ENCODE measurements at places on chromosomes 3 and 15. TPM values are rescaled to one million over a fixed set of nuclear protein-coding genes. Genes with fewer than 3 reads are reported as not detected.

The SORD gene
- total RNA-seq = 5.4 TPM

The CPNE4 gene
- total RNA-seq = 0.71 TPM

The GHRL gene
- 0.54 TPM for total RNA-seq

The NEDD4 gene
- total RNA-seq = 19.4 TPM

The SH2D7 gene
- not detected for total RNA-seq

The RTP3 gene
- total RNA-seq = not detected

The RTP1 gene
- total RNA-seq = not detected

The LHFPL4 gene
- 0.36 TPM for total RNA-seq

The NTRK3 gene
- total RNA-seq = 3.3 TPM

The IQCF5 gene
- total RNA-seq = not detected

The CACNA1D gene
- 5.4 TPM for total RNA-seq

The C3orf49 gene
- total RNA-seq = not detected

The CYP19A1 gene
- not detected for total RNA-seq

The PLA2G4E gene
- not detected for total RNA-seq

The AGBL1 gene
- not detected for total RNA-seq

The TRIM42 gene
- total RNA-seq = not detected

The FBXL2 gene
- 17.2 TPM for total RNA-seq

The CRTAP gene
- 245 TPM for total RNA-seq

The ECE2 gene
- 0.49 TPM for total RNA-seq

The UBE2Q2 gene
- total RNA-seq = 101 TPM

The SLC2A2 gene
- total RNA-seq = not detected

The SLC15A2 gene
- total RNA-seq = 2.1 TPM

The AHSG gene
- not detected for total RNA-seq

The INSYN1 gene
- 10.0 TPM for total RNA-seq

The C15orf62 gene
- 0.66 TPM for total RNA-seq

The HRG gene
- not detected for total RNA-seq

The GABRR3 gene
- not detected for total RNA-seq

The GOLGA8J gene
- total RNA-seq = not detected

The MAPK6 gene
- 17.3 TPM for total RNA-seq

The SCN5A gene
- 0.71 TPM for total RNA-seq

The RBPMS2 gene
- 23.9 TPM for total RNA-seq

The DNAH12 gene
- 0.28 TPM for total RNA-seq

The LDHAL6B gene
- not detected for total RNA-seq

The ARGFX gene
- not detected for total RNA-seq

The CDC25A gene
- total RNA-seq = not detected

The SLC12A1 gene
- not detected for total RNA-seq

The SATB1 gene
- total RNA-seq = 75.3 TPM

The GNB4 gene
- 44.3 TPM for total RNA-seq

The PLIN1 gene
- total RNA-seq = 1.4 TPM

The NR2E3 gene
- total RNA-seq = not detected

The TUBGCP5 gene
- total RNA-seq = 18.1 TPM

The CHST13 gene
- 0.66 TPM for total RNA-seq

The GOLGA8Q gene
- total RNA-seq = 1.5 TPM

The FBLN2 gene
- total RNA-seq = 134 TPM

The RAB6B gene
- total RNA-seq = 4.3 TPM

The EPHA3 gene
- total RNA-seq = 13.8 TPM

The HCN4 gene
- not detected for total RNA-seq

The STRIT1 gene
- total RNA-seq = not detected

The ZBED2 gene
- total RNA-seq = not detected

The RAB8B gene
- total RNA-seq = 30.3 TPM

The ATG3 gene
- total RNA-seq = 49.5 TPM

The CAMK2N2 gene
- total RNA-seq = not detected

The SLCO3A1 gene
- 3.7 TPM for total RNA-seq
